ENCODE measurements at places on chromosomes 4 and X.

GRCh38 chrX:26914232-26914631 is 548.9 kb downstream of the PPP4R3C start:
- no peak for DNase-seq

DNA sequence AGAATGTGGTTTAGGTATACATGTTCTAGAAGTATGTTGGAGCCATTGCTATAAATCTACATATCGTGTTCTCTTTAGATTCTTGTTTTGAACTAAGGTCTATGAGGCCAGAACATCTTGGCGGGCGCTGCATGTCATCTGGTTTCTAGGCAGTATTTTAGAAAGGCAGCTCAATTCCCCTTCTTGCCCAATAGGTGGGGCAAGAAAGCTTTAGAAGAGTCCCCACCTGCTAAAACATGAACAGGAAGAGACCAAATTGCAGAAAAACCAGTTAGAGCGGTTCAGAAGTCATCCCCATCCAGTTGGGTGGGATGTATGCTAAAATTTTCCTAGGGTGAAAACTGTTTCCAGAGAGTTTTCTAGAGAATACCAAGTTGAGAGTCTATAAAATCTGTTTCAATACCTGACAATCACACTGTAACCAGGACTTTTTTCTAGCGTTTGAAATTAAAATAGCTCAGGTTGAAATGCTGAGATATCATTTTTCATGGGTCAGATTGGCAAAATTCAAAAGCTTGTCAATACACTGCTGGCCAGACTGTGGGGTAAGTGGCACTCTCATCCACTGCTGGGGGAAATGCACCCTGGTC is 17.5 kb upstream of the SH3KBP1 start:
- DNase-seq = no peak

DNA sequence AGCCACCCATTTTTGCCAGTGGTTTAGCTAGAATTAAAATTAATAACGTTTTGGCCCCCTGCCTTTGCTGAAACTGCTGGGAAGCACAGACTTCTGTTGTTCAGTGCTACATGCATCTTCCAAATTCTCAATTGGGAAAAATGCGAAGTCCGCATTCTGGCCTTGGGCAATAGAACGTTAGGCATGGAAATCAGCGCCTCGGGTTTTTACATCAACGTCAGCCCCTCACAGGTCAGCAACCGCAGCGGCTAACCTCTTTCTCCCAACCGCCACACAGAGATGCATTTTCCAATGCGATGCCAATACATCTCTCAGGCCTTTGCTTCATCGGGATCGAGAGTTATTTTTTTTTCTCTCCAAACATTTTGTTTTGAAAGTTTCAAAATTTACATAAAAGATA is 339.1 kb downstream of the DCHS2 start:
- no peak for DNase-seq

DNA sequence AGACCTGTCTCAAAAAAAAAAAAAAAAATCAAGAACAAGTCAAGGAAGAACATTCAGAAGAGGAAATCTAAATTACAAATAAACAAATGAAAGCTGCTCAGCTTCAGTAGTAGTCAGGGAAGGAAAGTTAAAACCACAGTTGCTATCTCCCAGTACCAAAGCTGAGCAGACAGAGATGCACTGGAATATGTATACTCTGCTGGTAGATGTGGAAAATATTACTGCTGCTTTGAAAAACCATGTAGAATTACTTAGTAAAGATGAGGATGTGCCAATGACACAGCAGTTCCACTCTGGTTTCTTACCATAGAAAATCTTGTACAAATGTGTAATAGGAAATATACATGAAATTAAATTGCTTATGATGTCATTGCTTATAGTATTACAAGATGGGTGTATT is 25.1 kb upstream of the PRKX start:
- DNase-seq = no peak

- DNase-seq = no peak
These were observed 6.9 kb downstream of the CXCL10 start for GRCh38 chr4:76016393-76016792.

DNA sequence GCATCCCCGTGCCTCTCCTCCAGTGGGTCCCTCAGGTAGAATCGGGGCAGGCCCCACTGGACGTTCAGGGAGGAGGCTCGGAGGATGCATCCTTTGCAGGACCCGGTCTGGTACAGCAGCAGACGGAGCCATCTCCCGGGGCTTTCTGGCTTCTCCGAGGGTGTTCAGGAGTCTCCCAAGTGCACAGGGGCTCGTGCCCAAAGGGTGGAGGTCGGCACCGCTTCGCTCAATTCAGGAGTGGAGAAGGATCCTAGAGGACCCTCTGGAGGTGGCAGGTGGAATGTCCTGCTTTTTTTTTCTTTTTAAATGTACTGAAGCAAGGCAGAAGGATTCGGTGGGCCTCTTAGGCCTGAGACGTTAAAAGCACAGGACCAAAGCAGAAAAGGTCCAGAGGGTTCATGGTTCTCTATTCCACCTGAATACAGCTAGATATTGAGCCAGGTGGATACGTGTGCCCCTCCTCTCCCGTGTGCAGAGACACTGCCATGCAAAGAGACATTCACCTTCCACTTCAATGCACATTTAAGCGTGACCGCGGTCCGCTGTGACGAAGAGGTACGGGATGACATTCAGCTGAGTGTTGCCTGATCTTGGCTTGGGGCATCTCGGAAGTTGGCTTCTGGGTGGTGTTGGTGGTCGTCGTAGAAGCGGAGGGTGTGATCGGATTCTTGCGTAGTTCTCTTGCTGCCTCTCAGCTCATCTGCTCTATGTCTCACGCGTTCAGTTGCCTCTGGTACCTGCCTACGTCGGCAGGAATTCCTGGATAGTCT is 281.2 kb upstream of the AGTR2 start:
- no peak for DNase-seq

All from stimulated activated effector memory CD8-positive, alpha-beta T cell treated with anti-CD3 and anti-CD28 coated beads, Interleukin-12 subunit alpha, Interleukin-12 subunit beta, amount 100 ng/mL, for 72 hours (primary cell).